ENCODE measurements at places on chromosomes 5 and 9.

- no peak for DNase-seq
Observed at GRCh38 chr9:68457803-68458202, 82.9 kb downstream of the TMEM252 start.

- DNase-seq = no peak
Observed at GRCh38 chr9:29183971-29184370, 1610.7 kb upstream of the C9orf72 start.

GRCh38 chr9:133163504-133164172, at the start of gene GBGT1:
GBGT1 (minus strand) TSS chr9:133163914; CDS start chr9:133162412, 1,502 bp downstream.
- DNase-seq = no peak

- no peak for DNase-seq
Observed at GRCh38 chr5:35819668-35820067, 37.0 kb upstream of the IL7R start.

DNA sequence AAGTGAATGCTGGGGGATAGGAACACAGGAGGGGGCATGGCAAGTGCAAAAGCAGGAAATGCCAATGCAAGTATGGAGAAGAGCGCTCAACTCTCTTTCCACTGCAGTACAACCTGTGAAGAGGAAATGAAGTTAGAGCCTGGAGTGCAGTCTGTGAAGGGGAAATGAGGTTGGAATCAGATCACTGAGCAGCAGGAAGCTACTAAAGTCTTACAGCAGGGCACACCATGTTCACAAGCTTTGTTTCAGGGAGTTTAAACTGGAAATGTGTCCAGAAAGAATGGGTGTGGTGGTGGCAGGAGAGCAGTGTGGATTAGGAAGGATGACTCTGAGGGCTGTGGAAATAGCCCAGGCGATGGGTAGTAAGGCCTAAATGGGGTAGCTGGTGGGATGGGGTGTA, 15.4 kb downstream of the ARHGEF37 start:
- no peak for DNase-seq

DNA sequence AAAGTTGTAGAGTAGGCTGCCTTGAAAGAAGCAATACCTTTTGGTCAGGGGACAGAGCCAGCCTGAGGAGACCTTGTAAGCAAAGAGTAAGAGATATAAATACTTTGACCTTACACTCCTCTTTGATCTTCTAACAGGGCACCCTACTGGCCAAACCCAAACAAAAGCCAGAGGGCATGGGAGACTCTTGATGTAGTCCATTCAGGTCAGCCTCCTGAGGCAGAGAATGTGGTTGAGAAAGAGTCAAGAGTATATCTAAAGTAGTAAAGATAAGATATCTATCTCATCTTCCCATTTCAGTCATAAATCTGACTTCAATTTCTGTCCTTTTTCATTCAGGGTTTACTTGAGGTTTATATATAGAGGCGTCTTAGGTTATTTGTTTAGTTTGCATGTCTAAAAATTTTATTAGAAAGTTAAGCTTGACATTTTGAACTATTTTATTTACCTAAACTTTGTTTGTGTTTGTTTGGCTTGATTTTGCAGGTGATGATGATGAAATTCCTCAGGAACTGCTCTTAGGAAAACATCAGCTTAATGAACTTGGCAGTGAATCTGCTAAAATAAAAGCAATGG, 125.7 kb downstream of the NIPBL start:
- no peak for DNase-seq

GRCh38 chr5:3325972-3326840, 269.4 kb upstream of the IRX1 start:
- DNase-seq = no peak

GRCh38 chr5:171369056-171369455, 18.6 kb upstream of the NPM1 start:
- DNase-seq = no peak

DNA sequence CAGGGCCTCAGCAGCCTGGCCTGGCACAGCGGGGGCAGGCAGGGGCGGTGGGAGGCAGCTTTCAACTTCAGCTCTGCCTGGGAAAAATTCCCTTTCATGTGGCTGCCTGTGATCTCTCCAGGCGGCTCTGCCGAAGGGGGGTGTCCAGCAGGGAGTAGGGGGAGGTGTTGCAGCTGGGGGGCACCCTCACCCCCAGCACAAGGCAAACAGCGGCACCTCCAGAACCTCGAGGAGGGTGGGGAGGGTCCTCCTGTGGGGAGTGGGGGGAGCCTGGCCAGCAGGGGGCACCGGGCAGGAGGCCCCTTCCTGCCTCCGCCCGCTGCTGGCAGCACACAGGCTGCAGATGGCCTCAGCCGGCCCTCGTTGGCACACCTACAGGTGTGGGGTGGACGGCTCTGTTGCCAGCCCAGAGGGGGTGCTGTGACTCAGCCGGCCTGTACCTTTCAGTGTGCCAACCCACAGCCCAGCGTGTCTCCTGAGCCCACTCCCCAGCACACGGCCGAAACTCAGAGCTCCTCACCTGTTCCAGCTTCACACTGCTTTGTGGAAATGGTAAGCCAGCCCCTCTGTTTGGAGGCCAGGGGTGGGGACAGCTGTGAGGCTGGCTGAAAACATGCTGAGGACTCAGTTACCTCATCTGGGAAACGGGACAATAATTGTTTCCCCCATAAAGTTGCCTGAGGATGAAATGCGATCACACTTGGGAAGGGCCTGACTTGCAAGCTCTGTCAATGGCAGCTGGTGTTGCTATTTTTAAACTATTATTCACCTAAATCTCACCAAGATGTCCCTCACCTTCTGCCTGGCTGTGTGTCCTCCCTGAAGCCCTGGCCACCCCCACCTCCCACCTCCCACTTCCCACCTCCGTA, 37.0 kb downstream of the CXXC5 start:
- no peak for DNase-seq

Measured in non-pigmented ciliary epithelial cell (primary cell).